ENCODE measurements at places on chromosomes 16 and 17.

- DNase-seq = no peak
These were observed 2.0 kb upstream of the RAP1GAP2 start for GRCh38 chr17:2794111-2794803.

GRCh38 chr16:87701505-87701921, 64.3 kb downstream of the KLHDC4 start:
- no peak for DNase-seq

- peak; percentile 13 for DNase-seq
These were observed 9.9 kb upstream of the NAGS start for GRCh38 chr17:43994272-43995149.

GRCh38 chr17:32672711-32673110, 185.9 kb downstream of the CDK5R1 start:
- DNase-seq = no peak

GRCh38 chr17:49914664-49915063, 54.3 kb upstream of the DLX4 start:
- DNase-seq = no peak

DNA sequence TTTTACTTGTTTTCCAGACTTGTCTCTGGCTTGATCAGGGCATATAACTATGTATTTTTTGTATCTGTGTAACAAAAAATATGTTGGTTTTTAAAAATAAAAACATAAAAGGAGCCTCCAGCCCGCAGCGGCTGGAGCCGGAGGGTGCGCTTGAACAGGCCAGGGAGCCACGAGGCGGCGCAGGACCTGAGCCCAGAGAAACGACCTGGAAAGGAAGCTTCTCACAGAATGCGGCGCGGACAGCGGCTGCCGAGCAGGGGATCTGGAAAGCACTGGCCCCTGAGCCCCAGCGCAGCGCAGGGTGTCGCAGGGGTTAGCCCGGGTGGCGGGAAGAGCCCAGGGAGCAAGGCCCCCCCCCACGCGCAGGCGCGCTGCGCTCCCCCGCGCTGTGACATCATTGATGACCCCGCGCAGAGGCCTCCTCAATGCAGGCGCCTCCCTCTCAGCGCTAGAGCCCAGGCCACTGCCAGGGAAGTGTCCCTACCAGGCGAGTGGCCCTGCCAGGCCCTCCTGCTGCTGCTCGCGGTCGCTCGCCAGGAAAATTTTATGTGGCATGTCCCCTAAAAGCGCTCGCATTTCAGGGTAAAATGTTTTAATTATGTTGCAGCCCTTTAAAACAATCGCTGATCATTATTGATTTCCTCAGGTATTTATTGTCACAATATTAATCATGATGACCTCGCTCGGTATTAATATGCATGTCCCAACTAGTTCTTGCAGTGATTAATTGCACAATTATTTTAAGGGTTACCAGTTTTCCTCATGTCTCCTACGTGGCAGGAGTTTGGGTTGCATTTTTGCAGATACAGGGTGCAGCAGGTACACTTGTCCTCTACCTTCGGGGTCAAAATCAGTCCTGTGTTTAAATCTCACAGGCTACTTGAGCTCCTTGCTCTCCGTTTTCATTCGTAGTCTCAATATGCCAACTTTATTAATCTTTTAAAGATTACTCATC, 134.2 kb downstream of the USP22 start:
- peak; percentile 59 for DNase-seq

GRCh38 chr16:73124097-73124652, 76.2 kb upstream of the ZFHX3 start:
- DNase-seq = no peak

DNA sequence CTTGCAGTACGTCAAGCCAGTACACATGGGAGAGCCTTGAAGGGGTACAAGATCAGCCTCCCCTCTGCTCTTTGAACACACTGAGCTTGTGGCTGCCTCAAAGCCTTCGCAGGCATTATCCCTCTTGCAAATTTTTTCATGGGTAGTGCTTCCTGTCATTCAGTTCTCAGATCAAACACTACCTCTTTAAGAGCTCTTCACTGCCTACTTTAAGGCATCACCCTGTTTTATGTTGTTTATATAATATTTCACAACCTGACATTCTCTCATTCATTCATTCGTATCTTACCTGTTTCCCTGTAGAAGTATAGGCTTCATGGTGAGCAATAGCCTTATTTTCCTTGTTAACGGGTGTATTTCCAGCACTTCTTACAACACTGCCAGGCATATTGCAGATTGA, 269.1 kb downstream of the CDH13 start:
- no peak for DNase-seq

DNA sequence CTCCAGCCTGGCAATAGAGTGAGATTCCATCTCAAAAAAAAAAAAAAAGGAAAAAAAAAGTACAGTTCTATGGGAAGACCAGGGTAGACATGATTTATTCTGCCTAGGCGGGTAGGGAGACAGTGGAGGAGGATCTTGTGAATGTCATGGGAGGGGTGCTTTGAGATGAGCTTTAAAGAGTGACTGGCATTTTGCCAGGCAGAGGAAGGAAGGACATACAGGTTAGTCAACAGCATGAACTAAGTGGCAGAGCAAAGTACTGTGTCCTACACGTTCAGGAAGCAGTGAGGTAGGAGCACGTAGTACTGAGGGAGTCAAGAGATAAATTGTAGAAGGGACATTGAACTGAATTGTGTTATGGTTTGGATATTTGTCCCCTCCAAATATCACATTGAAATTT, 451.5 kb downstream of the TOX3 start:
- no peak for DNase-seq

GRCh38 chr16:89476379-89476778, 14.0 kb downstream of the ANKRD11 start:
- no peak for DNase-seq

GRCh38 chr17:47200325-47200664, 8.9 kb upstream of the MYL4 start:
- DNase-seq = no peak

- no peak for DNase-seq
These were observed 141.6 kb downstream of the CDRT15L2 start for GRCh38 chr17:20721171-20721570.

DNA sequence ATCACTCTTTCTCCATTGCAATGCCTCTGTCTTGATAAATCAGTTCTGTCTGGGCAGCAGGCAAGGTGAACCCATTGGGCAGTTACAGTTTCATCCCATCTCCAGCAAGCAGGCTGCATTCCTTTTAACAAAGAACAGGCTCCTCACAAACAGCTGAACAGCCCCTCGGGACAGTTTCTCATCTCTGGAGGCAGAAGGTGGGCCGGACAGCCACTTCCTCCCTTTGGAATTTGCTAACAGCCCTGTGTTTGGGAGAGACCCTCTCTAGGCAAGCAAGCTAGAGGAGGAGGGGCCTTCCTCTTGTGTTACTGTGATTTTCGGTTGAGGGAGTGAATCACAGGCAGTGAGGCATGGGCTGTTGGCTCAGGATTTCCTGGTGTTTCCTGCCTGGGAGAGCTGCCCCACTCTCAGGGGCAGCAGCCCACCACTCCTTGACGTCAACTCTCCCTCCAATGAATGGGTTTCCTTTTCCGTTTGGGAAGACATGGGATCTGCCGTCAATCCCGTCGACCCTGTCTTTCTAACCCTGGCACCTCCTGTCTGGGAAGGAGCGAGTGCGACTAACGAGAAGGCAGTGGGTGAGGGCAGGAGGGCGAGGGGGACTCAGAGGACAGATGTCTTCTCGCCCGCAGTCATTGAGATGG, 3.7 kb upstream of the PGS1 start:
- no peak for DNase-seq

GRCh38 chr17:57861000-57861789, 11.4 kb upstream of the MRPS23 start:
- no peak for DNase-seq

DNA sequence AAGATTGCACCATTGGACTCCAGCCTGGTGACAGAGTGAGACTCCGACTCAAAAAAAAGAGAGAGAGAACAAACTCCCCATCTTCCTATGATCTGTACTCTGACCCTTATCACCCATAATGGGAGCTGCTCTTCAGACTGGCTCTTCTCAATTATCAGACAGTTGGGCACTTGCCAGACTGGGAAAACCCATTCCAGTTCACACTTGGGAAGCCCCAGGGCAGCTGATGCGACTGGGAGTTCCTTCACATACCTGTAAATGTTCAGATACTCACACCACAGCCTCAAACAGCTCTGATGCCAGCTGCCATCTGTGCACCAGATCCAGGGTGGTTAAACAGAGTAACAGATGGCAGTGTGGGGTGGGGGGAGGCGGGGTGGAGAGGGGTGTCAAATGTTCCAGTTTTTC, 23.8 kb upstream of the TMEM101 start:
- DNase-seq = no peak

- DNase-seq = no peak
These were observed 6.7 kb downstream of the PRDM7 start for GRCh38 chr16:90070440-90070839.

- DNase-seq = no peak
These were observed 51.7 kb downstream of the ZNF778 start for GRCh38 chr16:89268987-89269735.

DNA sequence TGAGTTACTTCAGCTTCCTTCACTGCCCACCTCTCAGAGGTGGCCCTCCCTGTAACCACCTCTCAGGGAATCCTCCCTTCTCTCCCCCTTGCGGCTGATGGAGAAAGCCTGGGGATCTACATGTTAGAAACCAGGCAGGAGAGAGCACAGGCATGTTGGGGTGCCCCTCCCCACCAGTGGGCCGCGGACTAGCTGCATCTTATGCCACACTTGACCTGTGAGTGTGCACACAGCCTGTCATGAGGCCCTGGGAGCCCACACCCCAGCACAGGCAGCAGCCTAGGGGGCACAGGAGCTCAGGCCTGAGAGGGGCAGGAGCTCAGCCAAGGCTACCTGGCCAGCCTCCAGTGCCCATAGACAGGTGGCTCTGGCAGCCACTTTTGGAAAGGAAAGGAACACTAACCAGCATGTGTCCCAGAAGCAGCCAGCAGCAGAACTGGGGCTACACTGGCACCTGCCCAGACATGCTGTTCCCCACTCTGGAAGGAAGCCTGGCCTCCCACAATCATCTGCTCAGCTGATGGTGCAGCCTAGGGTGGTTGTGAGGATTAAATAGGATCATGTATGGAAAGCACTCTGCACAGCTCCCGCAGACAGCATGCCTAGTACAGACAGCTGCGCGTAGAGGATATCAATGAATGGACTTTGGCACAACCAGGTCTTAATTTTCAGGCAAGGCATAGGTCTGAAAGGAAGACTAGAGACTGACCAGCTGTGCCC, 60.5 kb downstream of the TMEM132E start:
- DNase-seq = no peak

DNA sequence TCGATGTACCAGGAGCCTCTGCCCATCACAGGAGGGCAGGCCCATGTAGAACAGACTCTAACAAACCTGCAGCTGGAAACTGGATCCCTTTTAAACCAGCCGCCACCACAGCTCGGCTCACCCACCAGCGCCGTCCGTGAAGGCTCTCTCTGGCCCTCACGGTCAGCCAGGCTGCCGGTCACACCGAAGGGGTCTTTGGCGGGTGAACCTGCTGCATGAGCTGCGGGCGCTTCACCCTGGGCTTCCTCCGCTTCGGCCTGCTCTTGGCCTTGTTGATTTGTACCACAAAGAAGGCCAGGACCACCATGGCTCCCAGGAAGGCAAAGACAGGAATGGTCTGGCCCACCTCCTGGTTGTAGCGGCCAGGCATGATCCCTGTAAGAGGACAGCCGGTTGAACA, 11.7 kb upstream of the SLC38A8 start:
- no peak for DNase-seq

DNA sequence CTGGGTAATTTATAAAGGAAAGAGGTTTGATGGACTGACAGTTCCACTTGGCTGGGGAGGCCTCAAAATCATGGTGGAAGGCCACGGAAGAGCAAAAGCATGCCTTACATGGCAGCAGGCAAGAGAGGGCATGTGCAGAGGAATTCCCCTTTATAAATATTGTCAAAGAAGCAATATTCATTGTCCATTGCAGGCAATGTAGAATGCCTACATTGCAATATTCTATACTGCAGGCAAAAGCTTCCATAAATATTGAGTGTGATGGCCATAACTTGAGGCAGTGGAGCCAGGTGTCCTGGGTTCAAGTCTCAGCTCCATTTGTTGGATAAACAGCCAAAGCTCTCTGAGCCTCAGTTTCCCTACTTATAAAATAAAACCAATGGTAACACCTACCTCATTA, 322.3 kb downstream of the SHISA9 start:
- no peak for DNase-seq

GRCh38 chr17:45313421-45313771, 3.4 kb downstream of the MAP3K14 start:
- no peak for DNase-seq

GRCh38 chr17:5115673-5116651, at the start of gene USP6:
Gene USP6, plus strand, starts transcription at chr17:5116032. Its CDS starts 14,336 bp downstream, at chr17:5130368.
- DNase-seq = no peak

- no peak for DNase-seq
These were observed 175.9 kb downstream of the SPECC1 start for GRCh38 chr17:20184977-20185619.

- DNase-seq = peak; percentile 15
These were observed 825 bp downstream of the METTL9 start for GRCh38 chr16:21600031-21600773.

GRCh38 chr16:8476824-8477223, 113.5 kb downstream of the TMEM114 start:
- DNase-seq = no peak

DNA sequence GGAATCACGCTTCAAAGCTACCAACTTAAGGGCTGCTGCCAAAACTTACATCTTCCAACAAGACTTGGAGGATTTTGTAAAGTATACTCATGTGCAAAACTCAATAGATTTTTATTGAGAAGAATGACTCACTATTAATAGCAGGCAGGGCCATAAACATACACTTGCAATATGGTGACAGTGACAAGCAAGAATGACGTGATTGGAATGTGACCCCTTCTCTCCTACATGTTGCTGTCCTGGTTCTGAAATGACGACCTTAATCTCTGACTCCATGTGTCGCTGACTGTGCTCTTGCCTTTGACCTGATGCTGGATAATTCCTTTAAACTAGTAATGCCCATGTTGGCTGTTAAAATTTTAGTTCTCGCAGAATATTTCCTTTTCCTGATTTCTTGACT, 174.5 kb downstream of the PARN start:
- no peak for DNase-seq

GRCh38 chr17:74185571-74186185, 17.8 kb upstream of the RPL38 start:
- DNase-seq = no peak

GRCh38 chr16:57140931-57141668, 44.7 kb downstream of the PSME3IP1 start:
- no peak for DNase-seq

DNA sequence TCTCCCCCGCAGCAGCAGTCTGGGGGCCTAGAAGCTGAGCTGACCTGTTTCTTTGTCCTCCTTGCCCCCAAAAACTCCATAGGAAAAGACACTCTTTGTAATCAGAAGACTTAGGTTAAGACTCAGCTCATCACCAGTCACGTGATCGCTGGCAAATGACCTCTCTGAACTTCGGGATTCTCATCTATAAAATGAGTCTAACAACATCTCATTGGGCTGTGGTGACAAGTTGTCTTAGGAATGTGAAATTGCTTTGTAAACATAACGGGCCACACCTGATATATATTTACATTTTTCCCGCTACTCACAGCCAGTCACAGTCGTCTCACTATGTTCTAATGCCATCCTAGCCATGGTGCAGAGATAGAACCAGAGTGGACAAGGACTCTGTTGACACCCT, 86.0 kb upstream of the LHX1 start:
- no peak for DNase-seq

GRCh38 chr17:51299859-51300258, 39.5 kb downstream of the UTP18 start:
- no peak for DNase-seq
